ENCODE measurements at places on chromosomes 13 and 19. TPM values are rescaled to one million over a fixed set of nuclear protein-coding genes. Genes with fewer than 3 reads are reported as not detected.

The LILRA5 gene
- not detected for total RNA-seq

The TTC9B gene
- not detected for total RNA-seq

The KCNN1 gene
- total RNA-seq: 1.8 TPM

The IFNL1 gene
- total RNA-seq: not detected

The STK11 gene
- 63.7 TPM for total RNA-seq

The NUDT19 gene
- total RNA-seq: 12.3 TPM

The F10 gene
- 12.8 TPM for total RNA-seq
